ENCODE measurements at places on chromosomes 2 and 18.

GRCh38 chr2:135798762-135799161 lies 38.2 kb downstream of the LCT start:
- DNase-seq, result no peak

- no peak for DNase-seq
These were observed 96.7 kb downstream of the PMS1 start for GRCh38 chr2:189880832-189881492.

DNA sequence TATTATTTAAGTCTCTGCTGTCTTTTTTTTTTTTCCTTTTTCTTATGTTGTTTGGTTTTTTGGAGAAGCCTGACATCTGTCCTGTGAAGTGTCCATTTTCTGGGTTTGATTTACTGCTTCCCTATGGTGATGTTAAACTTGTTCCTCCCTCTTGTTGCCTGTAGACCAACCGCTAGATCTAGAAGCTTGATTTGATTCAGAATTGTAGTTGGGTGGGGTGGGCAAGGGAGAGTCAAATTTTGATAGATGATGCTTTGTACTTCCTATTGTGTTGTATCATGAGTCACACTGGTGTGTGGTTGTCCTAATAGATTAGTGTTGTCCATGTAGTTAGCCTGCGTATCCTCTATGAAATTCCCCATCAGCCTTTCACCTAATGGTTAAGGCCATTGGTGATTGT lies 35.4 kb downstream of the CAB39 start:
- peak; percentile 29 for DNase-seq

DNA sequence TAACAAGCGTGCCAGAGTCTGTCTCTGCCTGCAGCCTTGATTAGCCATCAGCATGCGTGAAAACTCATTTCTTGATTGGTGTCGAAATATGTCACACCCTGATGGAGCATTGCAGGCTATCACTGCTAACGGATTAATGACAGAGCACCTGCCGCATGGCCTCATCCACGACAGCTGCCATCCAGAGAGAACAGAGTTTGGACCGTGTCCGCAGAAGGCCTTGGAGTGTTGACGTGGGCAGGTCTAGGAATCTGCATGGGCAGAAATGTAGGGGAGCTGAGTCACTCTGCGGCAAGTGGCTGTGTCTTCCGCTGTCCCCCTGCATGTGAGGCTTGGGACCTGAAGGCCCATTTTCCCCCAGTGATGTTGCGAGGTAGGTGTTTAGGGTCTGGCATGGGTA lies 43.0 kb downstream of the KLHL29 start:
- no peak for DNase-seq

DNA sequence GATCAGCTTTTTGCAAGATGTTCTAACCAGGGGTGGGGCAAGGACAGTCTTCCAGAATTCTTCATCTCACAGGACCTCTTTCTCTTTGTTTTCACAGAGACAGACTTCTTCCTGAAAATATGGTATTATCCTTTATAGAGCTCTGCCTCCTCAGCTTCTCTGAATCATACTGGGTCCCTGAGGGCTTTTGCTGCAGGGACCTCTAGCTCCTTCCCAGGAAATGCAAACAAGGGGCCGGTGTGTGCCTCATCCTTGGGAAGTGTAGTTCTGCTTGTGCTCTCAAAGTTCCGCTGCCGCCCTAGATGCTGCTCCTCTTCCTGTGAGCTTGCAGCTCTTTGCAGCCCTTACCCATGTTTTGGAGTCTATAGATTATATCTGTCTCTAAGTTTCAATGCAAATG lies 99.5 kb upstream of the NPAS2 start:
- no peak for DNase-seq

- no peak for DNase-seq
These were observed 13.3 kb downstream of the CHRNA1 start for GRCh38 chr2:174750923-174751441.

- DNase-seq, result no peak
These were observed 101.8 kb upstream of the NDUFV2 start for GRCh38 chr18:9000733-9001132.

DNA sequence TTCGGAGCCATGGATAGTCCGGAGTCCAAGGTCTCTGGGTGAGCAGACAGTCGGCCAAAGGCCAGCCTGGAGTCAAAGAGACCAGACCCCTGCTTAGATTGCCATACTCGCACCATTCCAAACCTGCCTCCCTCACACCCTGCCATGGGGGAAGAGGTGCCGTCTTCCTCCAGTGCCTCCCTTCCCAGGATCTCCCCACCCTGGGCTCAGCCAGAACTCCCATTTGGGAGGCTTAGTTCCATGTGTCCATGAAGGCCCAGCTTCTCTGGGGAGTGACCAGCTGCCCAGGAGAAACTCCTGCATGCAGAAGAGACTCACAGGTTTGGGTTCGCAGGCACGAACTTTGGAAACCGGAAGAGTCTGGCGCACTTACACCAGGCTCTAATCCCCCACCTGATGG lies 21.7 kb downstream of the IGFBP5 start:
- no peak for DNase-seq

DNA sequence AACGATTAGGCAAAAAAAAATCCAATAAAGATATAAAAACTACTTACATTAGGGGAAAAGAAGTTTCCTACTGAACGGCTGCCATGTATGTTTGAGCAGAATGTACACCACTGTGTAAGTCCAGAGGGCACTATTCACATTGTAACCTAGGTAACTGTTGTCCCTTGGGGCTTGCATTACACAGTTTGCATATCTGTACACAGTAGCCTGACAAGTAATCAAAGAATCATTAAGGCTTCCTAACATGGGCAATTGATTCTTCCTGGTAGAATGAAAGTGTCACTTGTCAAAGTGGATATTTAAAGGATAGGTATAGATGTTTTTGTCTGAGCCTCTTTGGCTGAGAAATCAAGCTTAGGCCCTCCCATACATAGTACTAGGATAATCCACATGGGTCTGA lies 39.1 kb downstream of the PLEK start:
- no peak for DNase-seq

DNA sequence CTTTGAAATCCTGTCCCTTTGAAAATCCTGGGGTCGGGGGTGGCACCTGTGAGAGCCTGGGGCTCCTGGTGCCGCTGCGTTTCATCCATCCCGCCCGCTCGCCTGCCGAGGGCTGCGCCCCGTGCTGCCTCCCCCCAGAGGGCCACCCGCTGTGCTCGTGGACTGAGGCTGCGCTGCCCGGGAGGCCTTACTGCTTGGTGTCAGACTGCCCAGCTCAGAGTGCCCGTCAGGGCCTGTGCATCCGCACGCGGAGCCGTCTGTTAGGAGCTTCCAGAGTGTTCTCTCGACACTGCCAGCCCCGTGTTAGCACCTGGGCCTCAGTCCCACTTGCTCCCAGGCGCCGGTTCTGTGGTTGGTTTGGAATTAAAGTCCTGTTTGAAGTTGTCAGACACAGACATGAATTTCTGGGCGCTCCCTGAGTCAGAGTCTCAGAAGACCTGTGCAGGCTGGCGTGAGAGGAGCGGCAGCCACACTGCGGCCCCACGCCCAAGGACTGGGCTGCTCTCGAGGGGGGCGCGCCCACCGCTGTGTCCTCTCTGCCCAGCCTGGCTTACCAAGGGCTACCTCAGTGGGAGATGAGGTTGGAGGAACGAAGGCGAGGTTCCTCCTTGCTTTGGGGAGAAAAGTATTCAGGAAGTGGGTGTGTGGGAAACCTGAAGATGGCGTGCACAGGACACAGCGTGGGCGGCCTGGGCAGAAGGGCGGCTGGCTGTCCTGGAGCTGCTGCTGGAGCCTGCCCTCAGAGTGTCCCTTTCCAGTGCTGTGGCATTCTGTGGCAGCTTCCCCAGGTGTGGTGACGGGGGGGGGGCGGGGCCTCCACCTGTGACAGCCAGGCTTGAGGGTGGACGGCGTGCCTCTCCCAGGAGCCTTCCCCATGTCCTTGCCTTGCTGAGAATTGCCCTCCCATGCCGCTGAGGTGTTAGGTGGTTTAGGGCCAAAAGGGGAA lies 14.1 kb downstream of the DTYMK start:
- no peak for DNase-seq

DNA sequence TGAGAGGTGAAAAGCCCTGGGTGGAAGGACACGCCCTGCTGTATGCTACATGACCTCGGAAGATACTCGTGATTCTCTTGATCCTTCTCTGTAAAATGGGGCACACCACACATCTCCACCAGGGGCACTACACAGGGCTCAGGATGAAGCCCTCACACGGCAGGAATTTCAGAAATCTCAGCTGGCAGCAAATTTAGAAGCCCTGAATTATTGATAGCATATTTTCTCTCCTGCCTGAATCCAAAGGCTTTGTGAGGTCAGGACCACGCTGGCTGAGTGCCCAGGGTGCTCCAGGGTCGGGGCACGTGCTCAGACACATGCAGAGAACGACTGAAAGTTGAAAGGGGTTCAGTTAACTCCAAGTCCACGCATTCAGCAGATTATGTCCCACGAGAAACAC lies 42.1 kb upstream of the GALR1 start:
- DNase-seq, result peak; percentile 24

- no peak for DNase-seq
These were observed 446.3 kb upstream of the POU3F3 start for GRCh38 chr2:104407641-104408040.

DNA sequence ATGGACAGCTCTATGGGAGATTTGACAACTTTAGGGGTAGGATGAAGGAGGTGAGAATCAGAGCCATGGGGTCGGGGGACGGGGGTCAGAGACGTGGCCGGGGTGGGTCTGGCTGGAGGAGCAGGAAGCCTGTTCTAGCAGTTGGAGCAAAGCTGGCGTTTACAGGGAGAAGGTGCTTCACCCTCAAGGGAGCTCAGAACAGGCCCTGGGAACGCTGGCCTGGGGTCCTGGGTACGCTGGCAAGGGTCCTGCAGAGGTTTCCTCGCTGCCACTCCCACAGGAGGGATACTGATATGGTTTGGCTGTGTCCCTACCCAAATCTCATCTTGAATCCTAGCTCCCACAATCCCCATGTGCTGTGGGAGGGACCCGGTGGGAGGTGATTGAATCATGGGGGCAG lies 205.0 kb upstream of the ARL4C start:
- DNase-seq, result no peak

- DNase-seq, result no peak
These were observed 131.4 kb upstream of the CCDC68 start for GRCh38 chr18:55090564-55091188.

- no peak for DNase-seq
These were observed 73.9 kb upstream of the TAF1B start for GRCh38 chr2:9769171-9770005.

DNA sequence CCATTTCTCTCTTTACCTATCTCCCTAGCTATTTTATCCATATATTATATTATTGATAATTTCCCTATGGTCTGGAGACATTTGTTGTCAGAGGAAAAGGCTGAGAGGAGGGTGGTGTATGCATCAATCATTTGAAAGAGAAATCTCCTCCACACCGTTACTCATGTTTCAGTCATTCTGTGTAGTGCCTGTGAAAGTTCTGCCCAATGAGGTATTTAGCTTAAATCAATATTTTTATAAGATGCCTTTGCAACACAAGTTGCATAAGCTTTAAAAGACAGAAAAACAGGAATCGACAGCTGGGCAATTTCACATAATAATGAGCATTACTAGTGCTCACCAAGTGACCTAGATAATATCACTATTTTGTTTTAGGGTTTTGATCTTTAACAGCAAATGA lies 363.7 kb upstream of the FSIP2 start:
- no peak for DNase-seq

DNA sequence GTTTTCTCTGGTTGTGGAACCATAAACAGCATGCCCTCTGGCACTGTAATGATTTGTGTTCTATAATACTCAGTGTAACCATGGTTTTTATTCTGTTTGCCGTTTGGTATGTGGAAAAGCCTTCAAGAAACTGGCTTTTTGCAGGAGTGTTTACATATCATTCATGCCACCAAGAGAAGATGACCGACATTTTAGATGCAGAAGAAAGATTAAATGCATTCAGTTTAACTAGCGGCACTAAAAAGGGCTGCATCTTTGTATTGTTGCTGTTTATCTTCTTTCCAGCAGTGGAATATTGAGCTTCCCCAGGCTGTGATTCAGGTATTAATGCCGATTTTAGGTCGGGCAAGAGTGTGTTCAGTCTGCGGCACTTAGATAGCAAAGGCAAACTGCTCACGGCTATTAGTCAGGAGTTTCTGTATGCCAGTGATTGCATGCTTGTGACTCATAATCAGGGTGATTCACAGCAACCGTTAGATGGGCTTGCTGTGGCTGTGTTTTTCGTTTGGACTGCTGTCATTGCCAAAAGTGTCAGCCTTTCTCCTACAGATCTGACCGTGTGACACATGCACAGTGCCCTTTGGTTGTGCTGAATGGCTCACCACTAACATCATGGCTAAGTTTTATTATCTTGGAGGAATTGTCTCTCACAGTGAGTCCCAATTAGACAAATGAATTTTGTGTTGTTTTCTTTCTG lies 479.7 kb downstream of the PARD3B start:
- peak; percentile 86 for DNase-seq

GRCh38 chr2:19649142-19649541 lies 252.6 kb downstream of the TTC32 start:
- DNase-seq, result no peak

All from erythroblast (primary cell).